ENCODE measurements at places on chromosomes 2 and 18. TPM values are rescaled to one million over a fixed set of nuclear protein-coding genes. Genes with fewer than 3 reads are reported as not detected.

INPP5D gene
- total RNA-seq, result under 0.01 TPM

PRKAG3 gene
- total RNA-seq, result not detected

PLCD4 gene
- 2.0 TPM for total RNA-seq

ALMS1 gene
- 30.8 TPM for total RNA-seq

ASB18 gene
- not detected for total RNA-seq

TLX2 gene
- not detected for total RNA-seq

KCNK3 gene
- total RNA-seq, result under 0.01 TPM

TIMM21 gene
- total RNA-seq, result 41.9 TPM
